Calu3 (cell line): ENCODE measurements at places on chromosomes 3 and 15.

DNA sequence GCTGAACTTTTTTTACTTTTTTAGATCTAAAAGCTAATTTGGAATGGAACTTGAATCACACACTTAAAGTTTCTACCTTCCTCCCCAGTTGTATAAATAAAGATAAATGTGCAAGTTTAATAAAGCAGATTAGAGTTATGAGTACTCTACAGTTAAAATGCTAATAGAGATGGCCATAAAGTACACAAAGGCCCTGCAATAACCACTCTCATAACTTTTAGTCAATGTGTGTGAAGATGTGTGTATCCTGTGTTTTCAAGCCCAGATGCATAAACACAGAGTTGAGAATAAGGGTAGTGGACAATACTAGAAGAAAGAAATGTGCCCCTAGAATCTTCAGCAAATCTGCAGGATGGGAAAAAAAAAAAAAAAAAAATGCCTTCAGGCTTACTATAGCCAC lies 45.3 kb downstream of the TOP2B start:
- DNase-seq: no peak

GRCh38 chr3:26365706-26366105 lies 256.9 kb upstream of the LRRC3B start:
- DNase-seq: no peak

GRCh38 chr15:26682598-26683164 lies 90.2 kb downstream of the GABRB3 start:
- no peak for DNase-seq

DNA sequence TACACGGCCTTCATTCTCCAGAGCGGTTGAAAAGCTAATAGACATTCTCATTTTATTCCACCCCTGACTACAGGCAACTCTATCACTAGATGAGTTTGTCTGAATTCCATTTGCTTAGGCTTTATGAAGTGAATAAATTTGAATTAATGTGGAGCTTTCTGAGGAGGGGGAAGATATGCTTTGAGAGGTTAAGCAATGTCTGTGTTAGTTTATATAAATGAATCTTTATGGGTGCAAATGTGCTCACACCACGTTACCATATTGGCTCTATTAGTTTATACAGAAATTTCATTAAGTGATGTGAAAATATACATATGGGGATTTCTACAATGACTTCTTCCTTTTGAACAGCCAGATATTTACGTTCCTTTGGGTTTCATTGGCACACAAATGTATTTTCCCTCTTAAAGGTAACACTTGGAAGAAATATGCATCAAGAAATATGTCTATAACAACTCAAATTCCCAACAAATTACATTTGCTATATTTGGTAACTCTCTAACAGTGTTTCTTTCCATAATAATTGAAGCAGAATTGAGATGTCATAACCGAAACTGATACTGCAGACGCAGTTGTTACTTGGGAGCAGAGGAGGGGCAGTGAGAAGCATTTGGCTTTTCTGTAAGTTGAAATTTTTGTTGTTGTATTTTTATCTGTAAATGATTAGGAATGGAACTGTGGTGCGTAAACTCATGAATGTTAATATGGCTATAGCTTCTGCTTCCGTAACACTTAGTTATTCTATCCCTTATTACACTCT lies 359.4 kb downstream of the CACNA2D3 start:
- DNase-seq: no peak

GRCh38 chr15:87866961-87867360 lies 389.6 kb downstream of the NTRK3 start:
- DNase-seq: no peak

DNA sequence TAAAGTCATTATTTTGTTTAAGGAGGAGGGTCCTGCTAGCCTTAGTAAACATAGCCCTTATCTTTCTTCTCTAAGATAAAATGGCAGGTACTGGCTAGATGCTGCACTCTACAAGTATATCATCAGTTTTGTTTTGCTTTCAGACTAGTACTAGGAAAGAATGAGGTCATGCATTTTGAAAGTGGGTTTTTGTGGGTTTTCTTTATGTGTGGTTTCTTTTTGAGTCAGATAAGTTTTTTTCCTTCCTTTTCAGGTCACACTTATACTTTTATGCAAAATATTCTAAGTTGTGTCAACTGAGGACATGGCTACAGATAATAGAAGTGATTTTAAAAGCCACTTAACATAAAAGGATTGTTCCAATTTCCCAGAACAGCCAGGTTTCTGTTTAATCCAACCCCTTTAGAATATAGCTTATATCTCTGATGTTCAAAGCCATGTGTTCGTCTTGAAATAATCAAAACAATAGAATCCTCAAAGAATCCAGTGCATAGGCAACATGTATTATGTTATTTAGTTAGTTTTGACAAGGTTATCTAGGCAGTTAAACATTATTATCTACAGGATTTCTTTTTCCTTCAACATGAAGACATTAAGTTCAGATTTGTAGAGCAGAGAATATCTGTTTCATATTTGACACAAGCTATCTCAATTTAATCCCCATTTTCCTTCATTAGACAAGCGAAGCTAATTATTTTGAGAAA lies 406.2 kb downstream of the RBMS3 start:
- DNase-seq: no peak

GRCh38 chr3:9008550-9009255 lies 45.4 kb upstream of the RAD18 start:
- no peak for DNase-seq
